ENCODE measurements at places on chromosomes 2 and 18.
A peak's percentile ranks its signal among the peaks of the same experiment; 100 is the strongest.

DNA sequence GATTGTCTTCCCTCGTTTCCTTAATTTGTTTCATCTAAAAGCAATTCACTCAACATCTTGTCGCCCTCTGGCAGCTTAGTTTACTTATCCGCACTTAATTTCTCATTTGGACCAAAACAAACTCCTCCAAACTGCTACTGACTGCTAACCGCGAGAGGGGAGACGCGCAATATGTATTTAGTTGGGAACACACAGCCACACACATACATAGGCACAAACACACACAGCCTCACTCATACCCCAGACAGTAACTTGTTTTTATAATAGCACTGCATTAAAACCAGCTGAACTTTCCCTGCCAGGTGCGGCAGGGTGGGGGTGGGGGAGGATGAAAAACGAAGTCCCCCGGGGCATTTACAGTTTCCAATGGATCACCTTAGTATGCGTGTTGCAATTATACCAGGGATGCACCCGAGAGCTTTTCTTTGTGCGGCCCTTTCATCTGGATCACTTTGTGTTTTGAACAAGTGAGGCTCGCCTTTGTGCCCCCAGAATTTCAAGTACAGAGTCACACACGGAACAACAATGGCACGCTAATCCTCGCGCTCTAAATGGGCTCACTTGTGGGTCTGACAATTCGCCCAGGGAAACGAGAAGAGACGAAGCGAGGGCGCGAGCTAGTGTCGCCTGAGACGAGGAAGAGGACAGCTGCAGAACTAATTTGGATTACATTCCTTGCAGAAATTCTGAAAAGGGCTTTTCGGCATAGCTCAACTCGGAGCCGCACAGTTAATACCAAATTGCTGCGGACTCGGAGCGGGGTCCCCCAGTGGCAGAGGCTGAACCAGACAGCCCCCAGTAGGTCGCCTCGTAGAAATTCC, 2.4 kb downstream of the ERBB4 start:
- no peak for DNase-seq

- DNase-seq: no peak
These were observed 62.2 kb downstream of the OSBPL6 start for GRCh38 chr2:178256382-178257042.

DNA sequence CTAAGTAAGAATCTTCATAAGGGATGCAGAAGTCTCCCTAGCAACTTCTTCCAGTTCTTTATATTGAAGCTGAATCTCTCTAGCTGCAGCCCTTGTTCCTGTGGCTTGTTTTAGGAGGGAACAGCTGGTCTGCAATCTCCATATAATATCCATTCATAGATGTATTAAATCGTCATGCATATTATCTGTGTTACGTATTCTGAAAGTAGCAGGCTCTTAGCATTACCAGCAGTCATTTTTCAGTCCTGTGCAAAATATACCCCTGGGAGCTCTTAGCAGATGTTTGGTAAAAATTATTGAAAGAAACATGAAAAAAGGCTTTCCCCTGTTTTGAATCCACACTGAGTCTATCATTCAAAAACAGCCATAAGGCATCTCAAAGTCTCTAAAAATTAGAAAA, 385.3 kb downstream of the IRS1 start:
- no peak for DNase-seq

- DNase-seq: peak; percentile 95
These were observed 187.0 kb downstream of the HAUS1 start for GRCh38 chr18:46291149-46291548.

DNA sequence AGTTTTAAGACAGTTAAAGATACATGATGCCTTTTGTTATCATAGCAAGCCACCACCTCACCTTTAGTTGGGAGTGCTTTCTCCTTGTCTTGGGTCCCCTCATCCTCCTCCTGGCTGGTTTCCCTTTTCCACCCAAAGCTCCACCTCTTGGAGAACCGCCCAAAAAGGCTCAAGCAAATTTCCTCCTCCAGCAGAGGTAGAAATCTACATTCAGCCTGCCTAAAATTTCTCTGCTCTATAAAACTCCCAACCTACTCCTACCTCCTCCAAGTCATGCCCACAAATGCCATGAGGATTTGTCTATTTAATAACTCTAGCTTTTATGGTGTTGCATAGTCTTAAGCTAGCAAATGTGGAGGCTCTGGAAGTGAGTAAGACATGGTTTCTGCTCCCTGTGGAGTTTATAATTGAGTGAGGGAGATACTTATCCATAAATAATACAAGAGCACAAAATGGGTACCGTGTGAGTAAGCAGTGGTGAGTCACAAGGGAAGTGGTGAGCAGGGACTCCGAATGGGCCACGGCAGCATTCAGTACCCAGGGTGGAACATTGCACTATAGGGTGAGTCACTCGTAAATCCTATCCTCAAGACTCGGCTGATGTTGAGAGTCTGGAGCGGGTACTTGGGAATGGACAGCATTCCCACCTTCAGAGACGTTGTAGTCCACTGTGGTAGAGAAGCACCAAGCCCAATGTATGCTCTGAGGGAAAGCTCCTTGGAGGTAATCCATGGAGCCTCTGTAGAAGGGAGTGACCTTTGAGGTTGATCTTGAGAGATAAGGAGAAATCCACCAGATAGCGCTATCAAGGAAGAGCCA, 146.3 kb downstream of the RTN4 start:
- peak; percentile 92 for DNase-seq

DNA sequence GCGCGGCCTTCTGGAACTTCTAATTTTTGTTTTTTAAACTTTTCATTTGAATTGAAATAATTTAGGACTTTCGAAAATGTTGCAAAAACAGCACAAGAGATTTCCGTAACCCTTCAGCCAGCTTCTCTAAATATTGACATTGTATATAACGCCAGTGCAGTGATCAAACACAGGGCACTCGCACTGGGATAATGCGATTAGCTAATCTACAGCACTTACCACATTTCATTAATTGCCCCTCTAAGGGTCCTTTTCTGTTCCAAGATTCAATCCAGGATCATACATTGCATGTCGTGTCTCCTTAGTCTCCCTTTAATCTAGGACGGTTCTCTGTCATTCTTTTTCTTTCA, 343 bp upstream of the CD302 start:
- no peak for DNase-seq

GRCh38 chr2:239830121-239831000, 194.8 kb downstream of the NDUFA10 start:
- peak; percentile 42 for DNase-seq

DNA sequence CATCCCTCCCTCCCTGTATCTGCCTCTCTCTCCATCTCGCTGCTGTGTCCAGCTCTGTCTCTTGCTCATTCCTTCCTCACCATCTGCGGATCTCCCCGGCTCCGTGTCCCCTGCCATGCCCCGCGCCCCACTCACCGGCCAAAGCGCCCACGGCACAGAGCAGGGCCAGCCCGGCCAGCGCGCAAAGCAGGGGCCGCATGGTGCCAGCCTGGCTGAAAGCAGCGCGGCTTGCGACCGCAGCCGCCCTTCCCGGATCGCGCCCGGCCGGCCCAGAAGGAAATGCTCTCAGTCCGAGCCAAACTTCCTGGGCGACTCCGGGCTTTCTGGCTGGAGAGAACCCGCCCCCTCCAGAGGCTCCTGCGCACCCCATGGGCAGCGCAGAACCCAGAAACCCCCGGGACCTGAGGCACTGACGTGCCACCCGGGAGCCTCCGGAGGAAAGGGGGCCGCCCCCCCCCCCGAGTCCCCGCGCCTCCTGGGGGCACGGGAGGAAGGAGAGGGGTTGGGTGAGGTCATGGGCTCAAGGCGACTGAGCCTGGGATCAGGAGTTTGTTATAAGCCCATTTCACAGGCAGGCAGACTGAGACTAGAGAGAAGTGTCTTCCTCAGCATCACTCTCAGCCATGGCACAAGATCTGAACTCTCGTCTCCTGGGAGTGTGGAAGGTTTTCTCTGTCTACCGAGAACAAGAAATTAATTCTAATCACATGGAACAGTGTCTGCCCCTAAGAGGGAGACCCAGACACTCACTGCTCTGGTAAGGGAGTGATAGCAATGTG, 45.2 kb upstream of the RAB6C start:
- no peak for DNase-seq

GRCh38 chr18:59898609-59899297, 1.0 kb upstream of the PMAIP1 start:
- DNase-seq: no peak

DNA sequence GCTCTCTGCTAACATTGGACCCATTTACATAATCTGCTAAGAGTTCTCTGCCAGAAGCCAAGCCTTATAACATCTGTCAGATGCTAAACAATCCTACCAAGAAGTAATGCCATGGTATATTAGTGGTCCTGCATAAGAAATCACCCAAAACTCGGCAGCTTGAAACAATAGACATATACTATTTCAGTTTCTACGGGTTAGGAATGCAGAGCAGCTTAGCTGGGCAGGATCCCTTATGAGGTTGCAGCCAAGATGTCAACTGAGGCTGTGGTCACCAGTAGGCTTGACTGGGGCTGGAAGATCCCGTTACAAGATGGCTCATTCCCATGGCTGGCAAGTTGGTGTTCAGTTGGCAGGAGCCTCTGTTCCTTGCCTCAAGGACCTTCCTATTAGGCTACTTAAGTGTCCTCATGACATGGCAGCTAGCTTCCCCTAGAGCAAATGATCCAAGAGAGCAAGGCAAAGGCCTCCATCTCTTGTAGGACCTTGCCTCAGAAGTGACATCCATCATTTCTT, 25.1 kb upstream of the SOS1 start:
- no peak for DNase-seq

GRCh38 chr2:175304541-175304940, 123.0 kb upstream of the ATP5MC3 start:
- no peak for DNase-seq

DNA sequence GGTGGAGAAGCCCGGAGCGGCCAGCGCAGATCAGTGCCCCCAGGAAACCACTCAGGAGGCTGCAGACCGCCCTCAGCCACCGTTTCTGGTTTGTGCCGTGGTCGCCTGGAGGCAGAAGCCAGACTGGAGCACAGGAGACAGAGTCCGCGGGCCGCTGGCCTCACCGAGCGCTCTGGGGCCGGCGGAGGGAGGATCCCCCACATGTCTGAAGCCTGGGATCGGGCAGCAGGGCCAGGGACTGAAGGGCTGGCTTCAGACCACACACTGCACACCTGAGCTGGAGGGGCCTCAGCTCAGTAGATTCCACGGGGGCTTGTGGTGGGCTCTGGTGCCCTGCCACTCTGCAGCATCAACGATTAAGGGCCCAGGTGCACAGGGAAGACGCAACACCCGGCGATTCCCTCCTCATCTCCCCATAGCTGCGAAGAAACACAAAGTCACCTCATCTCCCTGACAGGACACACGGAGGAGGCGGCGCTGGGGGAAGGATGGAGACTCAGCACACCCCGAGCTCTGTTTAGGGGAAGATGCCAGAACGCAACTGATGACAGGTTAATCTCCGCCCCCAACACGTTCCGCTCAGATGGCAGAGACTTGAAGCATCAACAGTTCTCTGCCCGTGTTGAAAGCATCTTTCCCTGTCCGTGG, 408.1 kb downstream of the GALR1 start:
- DNase-seq: no peak

DNA sequence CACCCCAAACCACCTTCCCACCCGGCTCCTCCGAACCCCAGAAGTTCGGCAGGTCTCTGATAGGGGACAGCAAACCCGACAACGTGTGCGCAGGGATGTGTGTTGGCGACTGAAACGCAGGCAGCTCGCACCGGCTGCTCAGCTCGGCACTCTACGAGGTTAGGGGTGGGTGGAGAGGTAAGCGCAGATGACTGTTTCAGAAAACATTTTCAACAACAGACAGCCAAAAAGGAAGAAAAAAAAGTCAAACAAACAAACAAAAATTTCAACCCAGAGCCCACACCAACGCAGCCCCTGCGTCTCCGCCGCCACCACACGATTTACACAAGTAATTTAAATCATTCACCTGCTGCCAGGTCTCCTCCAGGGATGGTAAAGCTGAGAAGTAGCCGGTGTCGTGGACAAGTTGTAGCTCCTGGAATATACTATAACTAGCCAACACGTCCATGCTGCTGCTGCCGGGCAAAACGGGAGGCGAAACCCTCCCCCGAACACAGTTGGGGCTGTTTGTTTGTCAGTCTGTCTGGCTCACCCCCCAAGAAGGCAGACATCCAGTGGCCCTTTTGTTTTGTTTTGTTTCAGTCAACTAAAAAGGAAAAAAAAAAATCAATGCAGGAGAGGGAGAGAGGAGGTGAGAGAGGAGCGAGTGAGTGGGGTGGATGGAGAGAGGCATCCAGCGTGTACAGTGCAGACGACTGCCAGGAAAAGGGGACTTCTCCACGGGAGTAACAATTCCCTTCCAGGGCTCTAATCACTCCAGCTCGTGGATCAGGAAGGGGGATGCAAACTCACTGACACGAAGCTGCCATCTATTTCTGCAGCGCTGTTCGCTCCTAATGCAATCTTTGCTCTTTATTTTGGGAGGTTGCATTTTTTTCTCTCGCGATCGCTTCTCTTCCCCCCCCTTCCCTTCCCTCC, at the start of gene KLF7:
Gene KLF7, minus strand, starts transcription at position 828 of the 918 bp plus-strand sequence. Its CDS starts 380 bp downstream, at position 448.
- no peak for DNase-seq

DNA sequence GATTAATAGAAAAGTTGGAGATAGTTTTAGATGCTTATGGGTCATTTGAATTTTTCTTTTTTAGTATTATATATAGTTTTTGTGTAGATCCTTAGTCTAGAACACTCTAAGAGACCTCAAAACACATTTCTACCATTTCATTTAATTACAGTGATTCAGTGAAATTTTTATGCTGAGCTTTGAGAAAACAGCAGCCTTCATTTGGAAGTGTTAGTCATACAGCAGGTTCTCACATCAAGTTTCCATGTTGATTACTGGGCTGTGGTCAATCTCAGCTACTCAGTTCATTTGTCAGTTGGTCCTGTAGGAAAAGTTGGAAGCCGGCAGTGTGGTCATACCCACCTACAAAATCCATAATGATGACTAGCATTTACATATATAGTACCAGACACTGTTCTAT, 37.9 kb downstream of the MAP3K19 start:
- DNase-seq: no peak

DNA sequence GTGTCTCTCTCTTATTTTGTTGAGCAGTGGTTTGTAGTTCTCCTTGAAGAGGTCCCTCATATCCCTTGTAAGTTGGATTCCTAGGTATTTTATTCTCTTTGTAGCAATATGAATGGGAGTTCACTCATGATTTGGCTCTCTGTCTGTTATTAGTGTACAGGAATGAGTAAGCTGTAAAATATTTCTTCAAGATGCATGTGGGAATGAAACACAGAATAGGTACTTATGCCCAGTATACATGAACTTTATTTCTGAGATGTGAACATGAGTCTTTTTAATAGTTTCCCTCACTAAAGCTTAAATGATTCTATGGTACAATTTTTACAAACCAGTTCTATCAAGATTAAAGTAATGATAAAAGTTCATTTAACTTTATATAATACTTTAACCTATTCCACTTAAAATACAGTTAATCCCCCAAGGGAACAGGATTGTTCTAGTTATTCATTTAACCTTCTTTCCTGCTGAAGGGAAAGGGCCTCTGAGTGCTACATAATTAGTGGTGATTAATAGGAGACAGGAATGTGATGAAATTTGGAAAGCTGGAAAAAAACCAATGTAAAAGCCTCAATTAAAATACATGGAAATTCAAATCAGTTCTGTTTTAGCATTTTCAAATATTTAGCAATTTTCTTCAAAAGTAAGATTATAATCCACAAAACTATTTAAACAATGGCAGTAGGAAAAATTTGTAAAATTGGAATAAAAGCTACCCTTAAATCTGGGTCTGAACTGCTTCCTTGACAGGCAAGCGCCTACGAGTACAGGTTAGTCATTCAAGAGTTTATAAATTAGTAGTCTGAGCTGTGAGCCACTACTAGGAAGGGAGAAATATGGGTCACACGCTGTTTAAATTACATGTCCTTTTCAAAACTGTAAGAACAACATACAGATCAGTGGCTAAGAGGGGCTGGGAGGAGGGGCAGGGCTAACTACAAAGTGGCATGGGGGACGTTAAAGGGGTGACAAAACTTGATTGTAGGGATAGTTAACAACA, 28.9 kb downstream of the SPIRE1 start:
- no peak for DNase-seq

Data from MV-4-11 (cell line).